ENCODE measurements at places on chromosomes 6 and 20. TPM values are rescaled to one million over a fixed set of nuclear protein-coding genes. Genes with fewer than 3 reads are reported as not detected.
A peak's percentile ranks its signal among the peaks of the same experiment; 100 is the strongest.

Gene CALHM4
- not detected for total RNA-seq

Gene ZNF391
- total RNA-seq: 0.83 TPM

Gene DPPA5
- not detected for total RNA-seq

Gene TRIM15
- total RNA-seq: not detected

Gene AURKA
- total RNA-seq: 2.0 TPM

Gene CD109
- 0.24 TPM for total RNA-seq

Gene PEX6
- 9.9 TPM for total RNA-seq

Gene SLC24A3
- 0.09 TPM for total RNA-seq

Gene TNFRSF6B
- not detected for total RNA-seq

DNA sequence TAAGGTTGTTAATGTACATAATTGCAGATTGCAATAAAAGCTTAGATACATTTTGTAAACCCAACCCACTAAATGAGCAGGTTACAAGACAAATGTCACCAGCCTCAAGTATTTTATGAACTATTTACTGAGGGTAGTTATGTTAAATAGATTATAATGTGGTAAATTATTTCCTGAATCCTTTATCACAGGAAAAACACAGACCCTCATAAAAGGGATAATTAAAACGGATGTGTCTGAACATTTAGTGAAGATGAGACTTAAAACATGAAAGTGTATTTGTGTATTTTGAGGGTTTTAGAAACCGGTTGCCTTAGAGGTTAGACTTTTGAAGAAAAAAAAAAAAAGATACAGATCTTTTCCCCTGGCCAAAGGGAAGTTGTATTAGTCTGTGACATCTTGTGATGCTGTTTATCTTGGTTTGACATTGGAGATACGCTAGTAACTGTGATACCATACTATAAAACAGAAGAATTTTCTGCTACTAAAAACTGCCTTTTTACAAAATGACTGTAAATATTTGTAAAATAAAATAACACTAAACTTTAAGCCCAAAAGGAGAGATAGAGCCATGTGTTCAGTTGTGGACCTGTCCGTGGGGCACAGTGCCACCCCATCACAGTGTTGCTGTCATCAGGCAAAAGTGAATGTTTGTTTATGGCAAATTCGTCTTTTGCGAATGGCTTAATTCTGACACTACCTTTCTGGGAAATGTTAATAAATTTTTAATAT lies 9.7 kb downstream of the DYNLT1 start:
- H3K4me1 ChIP-seq: peaks cover 36% of the 10 kb centered on the region
- peak; percentile 57 for DNase-seq
- H3K4me3 ChIP-seq: no peak overlapping the region

DNA sequence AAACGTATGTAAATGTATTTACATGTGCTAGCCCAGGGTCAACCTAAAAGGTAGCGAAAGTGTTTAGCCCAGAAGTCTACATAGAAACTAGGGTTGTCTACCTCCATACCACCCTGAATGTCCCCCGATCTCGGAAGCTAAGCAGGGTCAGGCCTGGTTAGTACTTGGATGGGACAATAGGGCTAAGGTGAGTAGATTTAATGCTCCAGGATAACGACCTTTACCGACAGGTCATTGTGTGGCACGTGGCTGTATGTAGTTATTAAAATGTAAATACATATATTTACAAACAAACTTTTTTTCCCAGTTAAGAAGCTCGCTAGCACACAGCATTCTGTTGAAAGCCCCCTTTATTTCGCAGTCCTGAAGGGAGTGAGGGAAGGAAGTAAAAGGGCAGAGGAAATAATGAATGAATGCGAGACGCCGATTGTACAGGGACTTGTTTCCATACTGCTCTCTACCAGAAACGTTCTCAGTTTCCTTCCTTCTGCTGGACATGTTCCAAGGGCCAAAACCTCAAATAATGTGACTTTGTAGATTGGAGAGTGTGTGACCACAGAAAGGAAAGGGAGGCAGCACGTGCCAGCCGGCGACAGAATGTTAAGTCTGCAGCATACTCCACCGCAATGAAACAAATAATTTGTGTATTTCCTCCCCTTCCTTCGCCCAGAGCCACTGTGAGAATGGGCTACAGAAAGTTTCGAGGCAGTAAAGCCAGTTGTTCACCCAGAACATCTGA lies 612 bp downstream of the ADAT2 start:
- peak; percentile 65 for DNase-seq
- no peaks in the 10 kb centered on the region for H3K27me3 ChIP-seq
- peak overlapping the region; percentile 73 for H3K27ac ChIP-seq
- H3K4me3 ChIP-seq: peak overlapping the region; percentile 83
- H3K36me3 ChIP-seq: no peaks in the 10 kb centered on the region

- H3K4me1 ChIP-seq: peaks cover 74% of the 10 kb centered on the region
- peak overlapping the region; percentile 79 for H3K27ac ChIP-seq
- H3K36me3 ChIP-seq: peaks cover 24% of the 10 kb centered on the region
- H3K27me3 ChIP-seq: no peaks in the 10 kb centered on the region
Observed at GRCh38 chr20:32512047-32512385, 73.1 kb downstream of the NOL4L start.

DNA sequence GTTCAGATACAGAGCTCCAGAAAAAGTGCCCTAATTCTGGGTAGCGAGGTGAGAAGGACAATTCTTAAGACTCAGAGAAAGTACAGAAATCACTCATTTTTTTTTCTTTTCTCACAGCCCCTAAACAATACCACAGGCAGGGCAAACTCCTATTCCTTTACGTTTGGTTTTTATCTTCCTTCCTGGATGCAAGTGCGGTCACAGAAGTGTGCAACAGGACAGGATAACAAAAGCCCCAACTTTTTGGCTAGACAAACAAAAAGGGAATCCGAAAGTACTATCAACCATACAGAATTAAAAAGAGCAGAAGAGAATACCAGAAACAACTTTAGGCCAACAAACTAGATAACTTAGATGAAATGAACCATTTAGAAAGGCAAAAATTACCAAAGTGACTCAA lies 18.4 kb upstream of the BEND6 start:
- H3K36me3 ChIP-seq: no peaks in the 10 kb centered on the region
- H3K27me3 ChIP-seq: no peaks in the 10 kb centered on the region
- no peak overlapping the region for H3K27ac ChIP-seq
- H3K4me3 ChIP-seq: no peak overlapping the region
- H3K4me1 ChIP-seq: no peaks in the 10 kb centered on the region

DNA sequence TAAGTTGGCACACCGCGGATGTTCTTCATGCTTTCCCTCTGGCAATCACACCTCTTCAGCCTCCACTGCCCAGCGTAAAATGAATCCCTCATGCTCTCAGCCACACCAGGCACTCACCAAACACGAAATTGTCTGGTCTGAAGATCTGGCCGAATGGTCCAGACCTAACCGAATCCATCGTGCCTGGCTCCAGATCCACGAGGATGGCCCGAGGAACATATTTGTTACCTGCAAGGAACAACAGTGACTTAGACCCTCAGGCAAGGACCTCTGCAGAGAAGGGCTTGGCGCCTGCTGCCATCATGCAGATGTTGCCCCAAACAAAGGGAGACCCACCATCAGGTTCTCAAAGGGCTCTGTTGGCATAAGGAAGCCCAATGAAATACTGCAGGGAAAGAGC lies 1.4 kb downstream of the TUBB2B start:
- H3K36me3 ChIP-seq: no peaks in the 10 kb centered on the region
- no peak overlapping the region for H3K4me3 ChIP-seq
- H3K27ac ChIP-seq: no peak overlapping the region
- peaks cover 50% of the 10 kb centered on the region for H3K27me3 ChIP-seq

GRCh38 chr6:106872049-106872448 lies 102.5 kb downstream of the CD24 start:
- H3K36me3 ChIP-seq: no peaks in the 10 kb centered on the region
- H3K27me3 ChIP-seq: no peaks in the 10 kb centered on the region
- DNase-seq: no peak
- H3K27ac ChIP-seq: no peak overlapping the region
- H3K4me1 ChIP-seq: no peaks in the 10 kb centered on the region
- H3K4me3 ChIP-seq: no peak overlapping the region

- H3K36me3 ChIP-seq: peaks cover 9% of the 10 kb centered on the region
- peak overlapping the region; percentile 68 for H3K27ac ChIP-seq
- H3K4me1 ChIP-seq: peaks cover 21% of the 10 kb centered on the region
- H3K27me3 ChIP-seq: no peaks in the 10 kb centered on the region
- DNase-seq: no peak
Observed at GRCh38 chr6:35343092-35343834, 905 bp downstream of the PPARD start.

DNA sequence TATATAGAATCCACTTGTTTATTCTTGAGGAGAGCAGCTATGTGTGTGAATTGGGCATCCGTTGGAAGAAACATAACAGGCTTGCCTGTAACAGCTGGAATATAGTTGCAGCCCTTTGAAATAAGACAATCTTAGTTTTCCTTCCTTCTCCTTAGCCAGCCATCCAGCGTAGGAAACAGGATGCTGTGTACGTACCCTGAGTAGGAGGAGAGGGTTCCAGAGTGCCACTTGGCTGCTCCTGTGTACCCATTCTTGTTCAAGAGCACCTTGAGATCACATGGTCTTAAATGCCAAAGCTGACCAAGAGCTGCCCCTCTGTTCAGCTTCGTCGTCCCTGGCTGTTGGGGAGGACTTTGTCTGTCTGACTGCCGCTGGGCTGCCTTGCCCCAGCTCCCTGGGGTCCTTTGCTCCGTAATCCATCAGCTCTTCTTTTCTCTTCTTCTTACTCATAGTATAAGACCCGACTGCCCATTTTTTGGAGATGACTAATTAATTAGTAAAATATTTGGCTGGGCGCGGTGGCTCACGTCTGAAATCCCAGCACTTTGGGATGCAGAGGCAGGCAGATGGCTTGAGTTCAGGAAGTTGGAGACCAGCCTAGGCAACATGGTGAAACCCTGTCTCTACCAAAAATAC lies 49.0 kb downstream of the RREB1 start:
- H3K27me3 ChIP-seq: no peaks in the 10 kb centered on the region
- H3K4me3 ChIP-seq: no peak overlapping the region
- no peak for DNase-seq
- H3K4me1 ChIP-seq: peaks cover 35% of the 10 kb centered on the region
- H3K36me3 ChIP-seq: no peaks in the 10 kb centered on the region

DNA sequence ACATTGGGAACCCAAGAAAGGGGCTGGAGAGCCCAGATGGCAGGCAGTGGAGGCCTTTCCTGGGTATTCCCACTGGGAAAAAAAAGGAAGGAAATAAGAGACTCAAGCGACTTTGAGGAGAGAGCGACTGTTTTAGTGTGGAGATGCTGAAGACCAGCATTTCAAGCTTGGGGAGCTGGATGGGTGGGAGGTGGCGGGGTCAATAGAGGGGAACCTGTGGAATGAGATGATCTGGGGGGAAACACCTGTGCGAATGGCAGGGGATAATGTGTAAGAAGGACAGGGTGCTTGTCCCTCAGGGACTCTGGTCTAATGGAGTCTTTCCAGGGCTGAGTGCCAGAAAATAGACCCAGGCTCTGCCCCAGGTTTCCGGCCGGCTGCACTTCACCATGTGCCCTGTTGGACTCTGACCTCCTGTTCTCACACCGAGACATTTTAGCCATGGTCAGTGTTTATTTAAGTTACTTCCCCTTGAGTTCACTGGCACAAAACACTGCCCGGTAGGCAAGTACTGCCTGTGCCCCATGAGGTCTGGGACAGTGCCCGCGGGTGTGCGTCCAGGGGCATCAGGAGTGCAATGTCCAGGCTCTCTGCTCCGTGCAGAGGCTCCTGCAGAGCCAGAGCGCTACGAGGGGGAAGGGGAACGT lies 50.4 kb upstream of the NKX2-2 start:
- H3K4me1 ChIP-seq: no peaks in the 10 kb centered on the region
- no peaks in the 10 kb centered on the region for H3K36me3 ChIP-seq

DNA sequence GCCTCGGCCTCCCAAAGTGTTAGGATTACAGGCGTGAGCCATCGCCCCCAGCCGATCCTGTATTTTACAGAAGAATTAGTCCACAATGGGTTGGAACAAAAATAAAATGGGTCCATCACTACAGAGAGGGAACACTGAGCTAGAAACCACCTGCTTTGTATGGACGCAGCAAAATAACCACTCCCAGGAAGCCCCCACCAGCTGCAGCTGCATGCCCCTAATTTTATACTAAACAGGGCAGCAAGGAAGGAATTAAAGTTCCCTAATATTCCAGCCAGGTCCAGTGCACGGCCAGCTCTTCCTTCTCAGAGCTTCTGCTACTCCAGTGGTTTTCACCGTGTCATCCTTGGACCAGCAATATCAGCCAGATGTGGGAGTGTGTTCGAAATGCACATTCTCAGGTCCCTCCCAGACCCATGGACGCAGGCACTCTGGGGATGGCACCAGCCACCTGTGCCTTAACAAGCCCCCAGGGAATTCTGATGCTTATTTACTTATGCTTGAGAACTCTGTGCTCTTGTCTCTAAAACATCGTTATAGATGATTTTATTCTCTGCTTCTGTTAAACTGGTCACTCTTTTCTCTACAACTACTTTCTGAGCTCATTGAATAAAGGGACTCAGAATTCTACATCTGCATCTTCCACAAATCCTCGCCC lies 189.5 kb upstream of the SLC24A3 start:
- no peaks in the 10 kb centered on the region for H3K27me3 ChIP-seq
- H3K36me3 ChIP-seq: no peaks in the 10 kb centered on the region
- DNase-seq: no peak
- no peaks in the 10 kb centered on the region for H3K4me1 ChIP-seq
- H3K4me3 ChIP-seq: no peak overlapping the region
- no peak overlapping the region for H3K27ac ChIP-seq

GRCh38 chr6:83767033-83767432 lies 58.1 kb upstream of the SNAP91 start:
- no peaks in the 10 kb centered on the region for H3K27me3 ChIP-seq
- no peak for DNase-seq
- no peaks in the 10 kb centered on the region for H3K4me1 ChIP-seq
- no peak overlapping the region for H3K4me3 ChIP-seq

DNA sequence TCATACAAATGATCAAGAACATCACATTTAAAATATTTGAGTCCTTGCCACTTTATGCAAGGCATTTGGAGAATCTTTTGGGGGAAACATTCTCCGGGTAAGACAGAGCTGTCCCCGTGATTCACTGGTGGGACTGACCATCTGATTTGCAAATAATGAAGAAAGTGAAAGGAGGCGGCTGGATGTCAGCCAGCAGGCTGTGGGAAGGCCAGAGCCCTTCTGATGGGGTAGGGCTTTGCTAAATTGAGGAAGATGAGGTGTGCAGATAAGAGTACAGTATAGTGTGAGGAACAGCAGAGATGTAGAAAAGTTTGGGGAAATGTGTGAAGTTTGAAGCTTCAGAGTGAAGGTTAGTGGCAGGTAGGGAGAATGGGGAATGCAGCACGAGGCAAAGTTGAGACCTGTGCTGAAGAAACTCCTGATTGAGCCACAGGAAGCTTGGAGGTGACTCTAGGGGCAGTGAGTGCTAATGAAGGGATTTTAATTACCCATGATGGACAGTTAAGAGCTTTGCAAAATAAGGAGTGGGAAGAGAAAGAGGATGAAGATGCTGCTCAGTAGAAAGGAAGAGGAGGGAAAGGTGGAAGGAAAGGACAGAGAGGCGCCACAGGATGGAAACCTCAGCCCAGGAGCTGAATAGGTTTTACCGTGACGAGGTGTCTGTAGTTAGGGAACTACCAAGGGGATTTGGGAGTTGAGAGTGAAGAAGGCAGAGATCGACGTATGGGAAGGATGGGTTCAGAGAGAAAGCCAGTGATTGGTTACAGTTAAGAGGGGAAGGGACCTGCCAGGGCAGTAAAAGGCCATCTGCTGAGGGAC lies 68.7 kb downstream of the SNX9 start:
- H3K4me1 ChIP-seq: peaks cover 5% of the 10 kb centered on the region
- no peak overlapping the region for H3K4me3 ChIP-seq
- no peak overlapping the region for H3K27ac ChIP-seq
- H3K27me3 ChIP-seq: no peaks in the 10 kb centered on the region

All from natural killer cell (primary cell).